Heart right ventricle (tissue), 16 donors: ENCODE measurements at places on chromosomes 5 and 9. TPM values are rescaled to one million over a fixed set of nuclear protein-coding genes. Genes with fewer than 3 reads are reported as not detected.

SERINC5 gene
- 13.4 TPM for total RNA-seq

- no peaks in the 10 kb centered on the region for H3K27me3 ChIP-seq
- no peak for DNase-seq
- no peak overlapping the region for H3K4me3 ChIP-seq
- H3K4me1 ChIP-seq, result no peaks in the 10 kb centered on the region
- no peak overlapping the region for H3K27ac ChIP-seq
Measured at GRCh38 chr5:3512361-3513095, 83.1 kb upstream of the IRX1 start.

- no peaks in the 10 kb centered on the region for H3K36me3 ChIP-seq
- no peak for DNase-seq
- no peaks in the 10 kb centered on the region for H3K27me3 ChIP-seq
- no peak overlapping the region for H3K4me3 ChIP-seq
- no peaks in the 10 kb centered on the region for H3K4me1 ChIP-seq
- no peak overlapping the region for H3K27ac ChIP-seq
Measured at GRCh38 chr5:109041317-109041716, 293.6 kb downstream of the FER start.

FGFR4 gene
- total RNA-seq, result not detected

- H3K27me3 ChIP-seq, result no peaks in the 10 kb centered on the region
- no peak overlapping the region for H3K27ac ChIP-seq
- no peaks in the 10 kb centered on the region for H3K36me3 ChIP-seq
- no peaks in the 10 kb centered on the region for H3K4me1 ChIP-seq
Measured at GRCh38 chr9:95852059-95853032, 23.1 kb upstream of the ERCC6L2 start.
